ENCODE measurements at places on chromosomes 5 and 9.

GRCh38 chr5:106397700-106398099, 1273.0 kb downstream of the EFNA5 start:
- H3K4me3 ChIP-seq, result no peak overlapping the region
- no peak for DNase-seq
- peaks cover 56% of the 10 kb centered on the region for H3K4me1 ChIP-seq
- H3K27me3 ChIP-seq, result no peaks in the 10 kb centered on the region
- H3K27ac ChIP-seq, result peak overlapping the region; percentile 88
- peaks cover 3% of the 10 kb centered on the region for H3K36me3 ChIP-seq

DNA sequence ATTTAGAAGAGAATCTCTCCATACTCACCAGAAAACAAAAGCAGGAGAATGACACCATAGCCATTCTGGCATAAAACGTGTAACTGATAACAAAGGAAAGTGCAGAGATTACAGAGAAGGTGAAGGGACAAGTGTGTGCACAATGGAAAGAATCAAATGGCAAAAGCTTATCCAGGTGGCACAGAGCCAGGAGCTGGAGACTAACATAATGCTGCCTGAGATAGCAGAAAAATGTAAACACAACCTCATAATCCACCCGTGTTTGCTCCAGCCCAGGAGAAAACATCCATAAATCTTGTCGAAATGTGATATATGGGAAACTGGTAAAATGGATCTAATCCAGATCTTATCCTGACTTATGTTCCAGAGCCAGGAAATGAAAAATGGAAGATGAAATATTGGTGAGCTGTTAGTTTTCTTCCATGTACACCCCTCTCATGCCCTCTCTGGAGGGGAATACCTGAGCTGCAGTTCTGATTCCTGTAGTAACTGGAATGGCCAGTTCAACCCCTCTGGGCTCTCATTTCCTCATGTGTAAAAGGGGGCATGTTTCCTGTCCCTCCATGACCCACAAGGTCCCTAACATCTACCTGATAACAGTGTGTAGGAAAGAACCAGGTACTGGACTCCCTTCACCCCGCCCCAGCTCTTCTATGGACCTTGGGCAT, 212.3 kb upstream of the DAPK1 start:
- peaks cover 63% of the 10 kb centered on the region for H3K4me1 ChIP-seq
- H3K27ac ChIP-seq, result no peak overlapping the region
- DNase-seq, result no peak
- peaks cover 4% of the 10 kb centered on the region for H3K36me3 ChIP-seq

DNA sequence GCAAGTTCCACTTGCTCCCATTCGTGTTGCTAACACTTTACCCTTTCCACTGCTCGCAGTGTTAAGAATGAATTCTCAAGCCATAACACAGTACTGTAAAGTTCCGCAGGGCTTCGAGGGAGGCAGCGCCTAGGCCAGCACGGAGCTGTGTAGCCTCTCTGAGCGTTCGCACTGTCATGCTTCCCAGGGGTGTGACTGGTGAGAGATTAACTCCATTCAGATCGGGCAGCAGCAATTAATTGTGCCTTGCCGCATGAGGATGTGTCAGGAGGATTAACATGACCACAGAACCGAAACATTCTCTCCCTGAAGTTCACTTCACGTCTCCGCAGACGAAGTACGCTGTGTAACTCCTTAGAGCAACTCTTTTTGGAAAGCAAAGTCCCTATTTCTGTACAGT, 23.2 kb downstream of the ZBTB34 start:
- peaks cover 26% of the 10 kb centered on the region for H3K36me3 ChIP-seq
- no peaks in the 10 kb centered on the region for H3K27me3 ChIP-seq
- no peaks in the 10 kb centered on the region for H3K4me1 ChIP-seq
- no peak overlapping the region for H3K27ac ChIP-seq
- no peak overlapping the region for H3K4me3 ChIP-seq
- no peak for DNase-seq

DNA sequence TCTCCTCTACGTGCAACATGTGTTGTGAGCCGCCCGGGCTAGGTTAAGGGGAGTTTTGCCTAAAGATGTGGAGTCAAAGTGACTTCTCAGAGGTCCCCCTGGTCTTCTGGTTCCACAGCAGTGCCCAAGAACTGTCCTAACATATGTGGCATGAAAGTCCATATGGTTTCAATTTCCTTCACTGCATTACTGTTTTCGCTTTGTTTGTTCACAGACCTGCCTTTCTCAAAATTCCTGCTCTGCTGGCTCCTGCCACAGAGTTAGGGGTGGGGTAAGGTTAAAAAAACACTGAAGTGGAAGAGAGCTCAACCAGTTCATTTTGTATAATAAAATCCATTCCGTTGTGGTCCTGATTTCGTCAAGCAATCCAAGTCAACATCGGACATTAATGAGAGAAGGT, 289.4 kb downstream of the DMAC1 start:
- H3K4me1 ChIP-seq, result peaks cover 12% of the 10 kb centered on the region
- no peaks in the 10 kb centered on the region for H3K27me3 ChIP-seq
- no peak for DNase-seq
- no peaks in the 10 kb centered on the region for H3K36me3 ChIP-seq
- no peak overlapping the region for H3K27ac ChIP-seq
- no peak overlapping the region for H3K4me3 ChIP-seq

GRCh38 chr9:115672477-115673316, 480.9 kb upstream of the PAPPA start:
- H3K4me3 ChIP-seq, result peak overlapping the region; percentile 61
- peaks cover 12% of the 10 kb centered on the region for H3K36me3 ChIP-seq
- H3K27ac ChIP-seq, result peak overlapping the region; percentile 100
- peak; percentile 85 for DNase-seq
- H3K27me3 ChIP-seq, result no peaks in the 10 kb centered on the region

- DNase-seq, result no peak
- peaks cover 51% of the 10 kb centered on the region for H3K36me3 ChIP-seq
- no peaks in the 10 kb centered on the region for H3K4me1 ChIP-seq
- H3K4me3 ChIP-seq, result no peak overlapping the region
- peak overlapping the region; percentile 36 for H3K27ac ChIP-seq
Measured at GRCh38 chr5:147396070-147396823, 113.6 kb downstream of the DPYSL3 start.

DNA sequence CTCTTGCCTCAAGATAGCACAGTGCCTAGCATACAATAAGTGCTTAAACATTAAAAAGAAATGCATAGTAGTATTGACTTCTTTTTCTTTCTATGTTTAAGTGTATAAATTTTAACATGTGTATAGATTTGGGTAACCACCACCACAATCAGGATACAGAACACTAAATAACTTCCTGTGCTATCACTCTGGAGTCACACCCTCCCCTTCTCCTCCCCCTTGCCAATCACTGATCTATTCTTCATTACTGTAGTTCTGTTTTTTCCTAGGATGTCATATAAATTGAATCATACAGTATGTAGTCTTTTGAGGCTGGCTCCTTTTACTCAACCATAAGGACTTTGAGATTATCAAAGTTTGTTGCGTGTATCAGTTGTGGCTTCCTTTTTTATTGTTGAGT, 68.5 kb downstream of the OSTF1 start:
- no peaks in the 10 kb centered on the region for H3K27me3 ChIP-seq
- H3K4me1 ChIP-seq, result no peaks in the 10 kb centered on the region
- no peak overlapping the region for H3K27ac ChIP-seq
- no peak for DNase-seq
- peaks cover 3% of the 10 kb centered on the region for H3K36me3 ChIP-seq

GRCh38 chr9:13898957-13899356, 415.0 kb downstream of the NFIB start:
- no peak for DNase-seq
- H3K4me1 ChIP-seq, result peaks cover 10% of the 10 kb centered on the region
- no peak overlapping the region for H3K27ac ChIP-seq
- H3K36me3 ChIP-seq, result no peaks in the 10 kb centered on the region
- no peak overlapping the region for H3K4me3 ChIP-seq
- H3K27me3 ChIP-seq, result peaks cover 12% of the 10 kb centered on the region

DNA sequence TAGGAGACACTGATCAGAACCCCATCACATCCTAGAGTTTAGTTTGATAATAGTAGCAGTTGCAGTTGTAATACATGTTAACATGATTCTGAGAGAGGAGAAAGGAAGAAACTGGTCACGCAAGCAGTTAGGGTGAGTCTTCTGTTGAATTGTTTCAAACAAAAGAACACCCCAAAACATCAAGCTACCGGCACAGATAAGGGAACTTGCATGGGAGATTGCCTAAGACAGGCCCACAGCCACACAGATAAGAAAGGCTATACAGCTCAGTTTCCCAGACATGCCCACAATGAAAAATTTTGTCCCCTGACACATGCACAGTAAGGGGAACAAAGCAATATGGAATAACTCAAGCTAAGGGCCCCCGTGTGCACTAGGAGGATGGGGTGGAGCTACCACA, 15.9 kb downstream of the HSPB3 start:
- peaks cover 7% of the 10 kb centered on the region for H3K4me1 ChIP-seq
- DNase-seq, result no peak
- H3K4me3 ChIP-seq, result no peak overlapping the region
- H3K36me3 ChIP-seq, result no peaks in the 10 kb centered on the region

DNA sequence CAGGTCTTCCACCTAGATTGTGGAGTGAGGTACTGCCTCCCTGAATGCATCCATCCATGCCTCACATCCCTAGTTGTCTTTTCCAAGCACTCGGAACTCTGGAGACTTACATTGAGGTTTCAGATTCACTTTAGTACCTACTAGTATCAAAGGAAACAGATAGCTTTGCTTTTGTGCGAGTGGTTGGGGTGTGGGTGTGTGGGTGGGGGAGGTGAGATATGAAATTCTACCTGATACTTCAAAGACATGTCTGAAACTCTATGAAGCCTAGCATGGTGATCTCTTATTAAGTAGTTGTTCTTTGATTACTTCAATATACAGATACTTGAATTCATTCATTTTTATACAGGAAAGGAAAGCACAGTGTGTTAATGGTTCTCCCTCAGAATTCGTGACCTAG, 64.4 kb downstream of the MCCC2 start:
- H3K27me3 ChIP-seq, result no peaks in the 10 kb centered on the region
- no peak for DNase-seq
- H3K27ac ChIP-seq, result no peak overlapping the region
- H3K4me3 ChIP-seq, result no peak overlapping the region
- no peaks in the 10 kb centered on the region for H3K4me1 ChIP-seq
- H3K36me3 ChIP-seq, result peaks cover 51% of the 10 kb centered on the region

GRCh38 chr9:86946201-86947145, 833 bp downstream of the GAS1 start:
- H3K27me3 ChIP-seq, result no peaks in the 10 kb centered on the region
- DNase-seq, result peak; percentile 90
- peak overlapping the region; percentile 97 for H3K4me3 ChIP-seq

GRCh38 chr5:127296321-127296720, 5.7 kb downstream of the MEGF10 start:
- peaks cover 54% of the 10 kb centered on the region for H3K4me1 ChIP-seq
- H3K4me3 ChIP-seq, result no peak overlapping the region
- DNase-seq, result no peak
- no peaks in the 10 kb centered on the region for H3K27me3 ChIP-seq
- peak overlapping the region; percentile 9 for H3K27ac ChIP-seq
- peaks cover 4% of the 10 kb centered on the region for H3K36me3 ChIP-seq

DNA sequence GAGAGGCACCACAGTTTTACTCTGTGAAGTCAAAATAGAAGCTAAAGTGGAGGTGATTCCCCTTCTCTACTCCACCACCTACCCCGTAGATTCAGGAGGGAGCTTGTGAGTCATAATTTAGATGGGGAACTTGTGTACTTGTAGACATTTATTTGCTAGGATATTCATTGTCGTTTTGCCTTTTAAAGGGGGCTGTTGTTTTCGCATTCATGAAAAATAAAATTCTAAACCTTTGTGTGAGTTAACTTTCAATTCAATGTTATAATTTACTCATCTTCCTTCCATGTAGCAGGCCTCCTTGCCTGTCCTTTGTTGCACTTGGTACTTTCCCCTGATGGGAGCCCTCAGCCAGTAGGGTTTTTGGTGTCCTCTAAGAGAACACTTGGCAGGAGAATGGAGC, 22.0 kb downstream of the SECISBP2 start:
- DNase-seq, result no peak
- H3K4me3 ChIP-seq, result no peak overlapping the region
- no peak overlapping the region for H3K27ac ChIP-seq
- H3K36me3 ChIP-seq, result peaks cover 65% of the 10 kb centered on the region

DNA sequence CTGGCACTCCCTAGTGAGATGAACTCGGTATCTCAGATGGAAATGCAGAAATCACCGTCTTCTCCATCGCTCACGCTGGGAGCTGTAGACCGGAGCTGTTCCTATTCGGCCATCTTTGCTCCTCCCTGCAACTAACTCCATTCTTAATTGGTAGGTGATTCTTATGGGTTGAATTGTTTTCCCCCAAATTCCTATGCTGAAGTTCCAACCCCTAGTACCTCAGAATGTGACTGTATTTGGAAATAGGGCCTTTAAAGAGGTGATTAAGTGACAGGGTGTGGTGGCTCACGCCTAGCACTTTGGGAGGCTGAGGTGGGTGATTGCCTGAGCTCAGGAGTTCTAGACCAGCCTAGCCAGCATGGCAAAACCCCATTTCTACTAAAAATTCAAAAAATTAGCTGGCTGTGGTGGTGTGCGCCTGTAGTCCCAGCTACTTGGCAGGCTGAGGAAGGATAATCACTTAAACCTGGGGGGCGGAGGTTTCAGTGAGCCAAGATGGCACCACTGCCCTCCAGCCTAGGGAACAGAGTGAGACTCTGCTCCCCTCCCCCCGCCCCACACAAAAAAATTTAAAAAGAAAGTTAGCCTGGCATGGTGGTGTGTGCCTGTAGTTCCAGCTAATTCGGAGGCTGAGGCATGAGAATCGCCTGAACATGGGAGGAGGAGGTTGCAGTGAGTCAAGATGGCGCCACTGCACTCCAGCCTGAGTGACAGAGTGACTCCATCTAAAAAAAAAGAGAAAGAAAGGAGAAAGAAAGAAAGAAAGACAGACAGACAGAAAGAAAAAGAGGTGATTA, 25.2 kb upstream of the FOCAD start:
- DNase-seq, result no peak
- no peaks in the 10 kb centered on the region for H3K27me3 ChIP-seq
- H3K4me1 ChIP-seq, result peaks cover 1% of the 10 kb centered on the region
- no peak overlapping the region for H3K4me3 ChIP-seq
- H3K36me3 ChIP-seq, result no peaks in the 10 kb centered on the region

DNA sequence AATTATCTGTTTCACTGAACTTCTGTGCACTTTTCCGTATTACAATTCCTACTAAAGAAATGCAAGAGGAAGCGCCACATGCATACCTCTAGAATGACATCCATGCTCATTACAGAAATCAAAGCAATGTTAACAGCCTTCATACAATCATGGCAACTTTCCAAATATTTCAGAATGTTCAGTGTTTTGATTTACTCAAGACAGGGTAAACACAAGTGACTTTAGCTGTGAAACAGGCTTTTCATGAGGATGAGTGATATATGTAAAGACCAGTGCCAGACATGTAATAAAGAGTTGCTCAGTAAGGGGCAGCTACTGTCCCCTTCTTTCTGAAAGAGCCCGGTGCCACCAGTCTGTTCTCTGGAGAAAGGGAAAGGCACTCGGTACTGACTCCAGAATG, 4.7 kb downstream of the BOD1 start:
- H3K4me3 ChIP-seq, result no peak overlapping the region
- no peak overlapping the region for H3K27ac ChIP-seq
- DNase-seq, result no peak

GRCh38 chr9:29714860-29715259, 2141.6 kb upstream of the C9orf72 start:
- H3K27me3 ChIP-seq, result no peaks in the 10 kb centered on the region
- DNase-seq, result no peak
- no peak overlapping the region for H3K4me3 ChIP-seq
- no peaks in the 10 kb centered on the region for H3K36me3 ChIP-seq
- H3K4me1 ChIP-seq, result no peaks in the 10 kb centered on the region

- H3K27me3 ChIP-seq, result no peaks in the 10 kb centered on the region
- H3K36me3 ChIP-seq, result peaks cover 66% of the 10 kb centered on the region
- H3K27ac ChIP-seq, result peak overlapping the region; percentile 80
- peaks cover 26% of the 10 kb centered on the region for H3K4me1 ChIP-seq
- no peak overlapping the region for H3K4me3 ChIP-seq
- DNase-seq, result no peak
Measured at GRCh38 chr9:87684627-87685219, 41.2 kb upstream of the CTSL start.
